Stimulated activated CD8-positive, alpha-beta memory T cell treated with anti-CD3 and anti-CD28 coated beads, Interleukin-7, amount 100 ng/mL, for 1 hour (primary cell): ENCODE measurements at places on chromosomes 7 and 10.

- DNase-seq, result no peak
Measured at GRCh38 chr10:118669020-118669791, 73.8 kb upstream of the PRLHR start.

DNA sequence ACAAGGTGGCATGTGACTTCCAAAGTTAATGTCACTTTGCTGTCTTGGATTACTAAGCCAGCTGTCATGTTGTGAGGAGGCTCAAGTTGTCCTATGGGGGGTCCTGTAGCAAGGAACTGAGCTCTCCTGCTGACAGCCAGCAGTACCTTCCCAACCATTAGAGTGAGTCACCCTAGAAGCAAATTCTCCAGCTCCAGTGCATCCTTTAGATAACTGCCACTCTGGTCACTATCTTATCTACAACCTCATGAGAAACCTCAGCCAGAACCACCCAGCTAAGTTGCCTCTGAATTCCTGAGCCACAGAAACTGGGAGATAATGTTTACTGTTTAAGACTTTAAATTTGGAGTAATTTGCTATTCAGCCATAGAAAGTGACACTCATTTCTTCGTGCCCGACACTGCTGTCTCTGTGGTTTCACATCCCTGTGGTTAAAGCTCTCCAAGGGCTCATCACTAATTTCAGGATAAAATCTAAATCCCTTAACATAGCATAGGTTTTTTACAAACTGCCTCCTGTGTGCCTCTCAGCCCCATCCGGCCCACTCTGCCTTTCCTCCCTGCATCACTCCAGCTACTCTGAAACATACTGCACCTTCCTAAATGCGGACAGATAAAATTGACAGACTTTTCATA lies 83.5 kb downstream of the PRR15 start:
- DNase-seq, result no peak

- DNase-seq, result no peak
Measured at GRCh38 chr10:131729938-131730660, 170.7 kb upstream of the PPP2R2D start.

GRCh38 chr10:4103603-4104002 lies 318.6 kb upstream of the KLF6 start:
- DNase-seq, result no peak

GRCh38 chr7:151592868-151593486 lies 73.3 kb upstream of the RHEB start:
- DNase-seq, result no peak

DNA sequence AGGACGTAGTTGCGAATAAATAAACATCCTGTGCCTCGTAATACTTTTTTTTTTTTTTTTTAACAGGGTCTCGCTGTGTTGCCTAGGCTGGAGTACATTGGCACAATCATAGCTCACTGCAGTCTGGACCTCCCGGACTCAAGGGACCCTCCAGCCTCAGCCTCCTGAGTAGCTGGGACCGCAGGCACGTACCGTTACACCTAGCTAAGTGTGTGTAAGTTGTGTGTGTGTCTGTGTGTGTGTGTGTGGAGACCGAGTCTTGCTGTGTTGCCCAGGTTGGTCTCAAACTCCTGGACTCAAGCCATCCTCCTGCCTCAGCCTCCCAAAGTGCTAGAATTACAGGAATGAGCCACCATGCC lies 573 bp upstream of the PON2 start:
- no peak for DNase-seq

- no peak for DNase-seq
Measured at GRCh38 chr10:10870523-10871241, 147.0 kb upstream of the CELF2 start.

- DNase-seq, result no peak
Measured at GRCh38 chr10:73932620-73933112, 21.7 kb downstream of the PLAU start.

GRCh38 chr10:61299156-61299555 lies 154.0 kb downstream of the TMEM26 start:
- DNase-seq, result no peak

- DNase-seq, result no peak
Measured at GRCh38 chr7:134948736-134949135, 37.6 kb upstream of the AGBL3 start.

DNA sequence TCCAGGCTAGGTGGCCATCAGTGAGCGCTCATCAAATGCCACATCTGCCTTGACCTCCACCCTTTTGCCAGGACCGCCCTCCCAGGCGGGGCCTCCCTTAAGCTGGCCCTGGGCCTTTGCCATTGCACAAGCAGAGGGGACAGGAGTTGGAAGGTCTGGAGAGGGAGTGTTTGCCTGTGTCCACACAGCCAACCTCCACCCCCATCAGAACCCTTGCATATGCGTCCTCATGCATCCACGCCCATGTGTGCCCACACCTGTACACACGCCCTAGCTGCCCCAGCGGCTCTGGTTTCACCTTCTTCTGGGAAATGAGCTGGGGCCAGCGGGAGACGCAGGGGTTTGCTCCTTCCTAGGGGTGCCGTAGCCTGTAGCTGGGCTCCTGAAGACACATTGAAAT lies 64.0 kb downstream of the NEURL1 start:
- DNase-seq, result no peak

- DNase-seq, result no peak
Measured at GRCh38 chr7:127417346-127417745, 24.8 kb upstream of the ZNF800 start.

- no peak for DNase-seq
Measured at GRCh38 chr7:18384491-18385143, 110.9 kb upstream of the HDAC9 start.

DNA sequence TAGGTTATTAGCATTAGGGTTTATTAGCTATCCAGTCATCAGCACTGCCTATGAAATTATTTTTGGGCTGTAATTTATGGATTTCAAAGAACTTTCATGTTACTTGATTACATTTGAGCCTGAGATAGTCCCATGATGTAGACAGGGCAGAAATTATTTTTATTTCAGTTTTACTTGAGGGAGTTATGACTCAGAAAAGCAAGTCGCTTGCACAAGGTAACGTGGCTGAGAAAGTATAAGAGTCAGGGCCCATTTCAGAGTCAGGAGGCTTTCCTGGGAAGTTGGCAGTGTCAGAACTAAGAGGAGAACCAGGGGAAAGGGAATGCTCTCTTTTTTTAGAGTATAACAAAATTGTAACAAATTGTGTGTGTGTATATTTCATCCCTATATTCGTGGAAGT lies 16.5 kb downstream of the GATA3 start:
- no peak for DNase-seq

GRCh38 chr10:123236126-123236525 lies 81.9 kb downstream of the BUB3 start:
- DNase-seq, result no peak

DNA sequence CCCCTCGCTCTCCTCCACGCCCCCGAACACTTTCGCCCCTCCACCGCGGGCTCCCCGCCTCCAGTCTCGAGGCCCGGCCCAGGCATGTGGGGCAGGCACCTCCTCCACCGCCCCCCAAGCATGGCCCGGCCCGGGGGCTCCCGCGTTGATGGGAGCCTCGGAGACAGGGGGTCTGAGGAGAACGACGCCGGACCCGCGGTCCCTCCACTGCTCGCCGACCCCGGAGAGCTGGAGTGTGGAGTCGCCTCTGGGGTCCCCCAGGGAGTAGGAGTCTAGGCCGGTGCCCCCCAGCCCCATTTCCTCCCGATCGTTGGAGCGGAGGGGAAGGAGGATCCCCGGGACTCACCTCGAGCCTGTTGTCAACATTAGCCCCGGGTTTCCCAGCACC lies 206 bp downstream of the UPF2 start:
- DNase-seq, result peak; percentile 32

DNA sequence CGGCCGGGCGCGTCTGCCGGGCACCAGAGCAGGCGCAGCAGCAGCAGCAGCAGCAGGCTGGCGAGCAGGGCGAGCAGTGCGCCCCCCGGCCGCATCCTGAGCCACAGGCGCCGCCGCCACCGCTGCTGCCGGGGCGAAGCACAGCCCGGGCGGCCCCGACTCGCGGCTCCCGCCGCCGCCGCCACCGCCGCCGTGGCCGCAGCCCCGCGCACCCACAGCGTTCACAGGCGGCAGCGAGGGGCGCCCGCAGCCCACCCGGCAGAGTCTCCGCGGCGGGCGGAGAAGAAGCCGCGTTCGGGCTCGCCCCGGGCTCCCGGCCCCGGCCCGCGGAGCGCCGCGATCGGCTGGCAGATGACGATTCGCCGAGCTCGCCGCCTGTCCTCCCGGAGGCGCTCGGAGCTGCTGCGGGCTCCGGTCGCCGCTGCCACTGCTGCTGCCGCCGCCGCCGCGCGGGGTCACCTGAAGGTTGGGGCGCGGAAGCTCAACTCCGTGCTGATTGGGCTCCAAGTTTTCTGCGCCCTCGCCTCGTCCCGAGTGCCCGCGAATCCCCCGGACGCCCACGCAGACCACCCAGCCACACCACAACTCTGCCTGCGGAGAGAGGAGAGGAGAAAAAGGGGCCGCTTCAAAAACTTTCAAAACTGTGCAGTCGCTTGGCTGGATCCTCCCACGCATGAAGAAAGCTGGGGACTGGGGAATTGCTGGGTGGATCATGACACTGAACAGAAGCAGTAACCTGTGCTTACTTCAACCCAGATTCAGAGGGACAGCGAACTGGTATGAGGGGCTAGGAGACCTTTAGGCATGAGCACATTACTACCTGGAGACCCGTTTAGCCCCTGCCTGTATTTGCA lies at the start of gene ST8SIA6:
Gene ST8SIA6 (minus strand): TSS at position 435 of the 854 bp plus-strand sequence. CDS start 340 bp downstream, at position 95.
- DNase-seq, result peak; percentile 9

DNA sequence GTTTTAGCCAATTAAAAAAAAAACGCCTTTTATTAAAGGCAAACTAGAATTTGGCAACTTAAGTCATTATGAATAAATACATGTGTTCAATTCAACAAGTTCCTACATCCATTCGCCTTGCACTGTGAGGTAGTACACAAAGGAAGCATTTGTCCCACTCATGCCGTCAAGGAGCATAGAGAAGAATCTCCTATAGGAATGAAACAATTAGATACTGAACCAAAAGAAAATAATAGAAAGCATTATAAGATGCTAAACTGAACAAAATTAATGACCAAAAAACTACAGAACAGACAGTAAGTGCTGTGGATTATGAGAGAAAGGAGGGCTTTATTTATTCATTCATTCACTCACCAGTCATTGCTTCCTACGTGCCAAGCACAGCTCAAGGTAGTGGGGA lies 42.2 kb downstream of the SNX13 start:
- no peak for DNase-seq

GRCh38 chr7:112497481-112497880 lies 16.7 kb downstream of the LSMEM1 start:
- no peak for DNase-seq

GRCh38 chr10:88991161-88991898 lies 732 bp downstream of the FAS start:
- DNase-seq, result peak; percentile 25

- DNase-seq, result no peak
Measured at GRCh38 chr10:11573497-11573896, 38.0 kb downstream of the USP6NL start.

- no peak for DNase-seq
Measured at GRCh38 chr7:113636727-113637421, 281.9 kb downstream of the PPP1R3A start.

- DNase-seq, result no peak
Measured at GRCh38 chr10:34092891-34093290, 722.2 kb downstream of the PARD3 start.
